ENCODE measurements at places on chromosomes 3 and 15.

DNA sequence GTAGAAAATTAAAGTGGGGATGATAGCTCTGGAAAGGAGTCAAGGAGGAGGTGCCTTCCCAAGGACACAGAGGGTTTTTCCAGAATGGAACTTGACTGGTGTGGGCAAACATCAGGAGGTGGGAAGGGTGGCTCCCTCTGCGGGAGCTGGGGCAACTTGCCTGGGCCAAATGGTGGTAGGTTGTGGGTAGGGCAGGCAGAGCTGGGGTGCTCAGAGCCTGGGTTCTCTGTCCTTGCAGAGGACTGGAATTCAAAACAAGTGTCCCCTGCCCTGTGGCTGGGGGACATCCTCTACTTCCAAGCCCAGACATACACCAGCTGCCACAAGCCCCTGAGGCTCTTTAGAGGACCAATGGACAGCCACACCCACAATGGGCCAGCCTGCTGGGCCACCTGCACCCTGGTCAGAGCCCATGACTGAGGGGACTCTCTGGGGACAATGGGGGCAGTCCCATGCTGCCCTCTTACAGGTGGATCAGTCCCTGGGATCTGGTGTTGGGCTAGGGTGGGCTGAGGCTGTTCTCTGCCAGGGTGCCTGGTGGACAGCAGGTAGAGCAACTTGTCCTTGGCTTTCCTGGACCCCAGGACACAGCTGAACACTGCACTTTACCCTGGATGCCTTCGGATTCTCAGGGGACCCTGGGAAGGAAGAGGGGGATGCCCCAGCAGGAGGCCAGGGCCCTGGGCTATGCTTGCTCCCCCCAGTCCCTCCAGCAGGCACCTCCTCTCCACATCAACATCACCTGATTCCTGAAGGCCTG lies 38.6 kb upstream of the CSPG4 start:
- no peak for DNase-seq

- DNase-seq: no peak
Measured at GRCh38 chr3:123993818-123994217, 1.9 kb upstream of the ROPN1 start.

- DNase-seq: no peak
Measured at GRCh38 chr15:36110659-36110993, 468.8 kb upstream of the CDIN1 start.

DNA sequence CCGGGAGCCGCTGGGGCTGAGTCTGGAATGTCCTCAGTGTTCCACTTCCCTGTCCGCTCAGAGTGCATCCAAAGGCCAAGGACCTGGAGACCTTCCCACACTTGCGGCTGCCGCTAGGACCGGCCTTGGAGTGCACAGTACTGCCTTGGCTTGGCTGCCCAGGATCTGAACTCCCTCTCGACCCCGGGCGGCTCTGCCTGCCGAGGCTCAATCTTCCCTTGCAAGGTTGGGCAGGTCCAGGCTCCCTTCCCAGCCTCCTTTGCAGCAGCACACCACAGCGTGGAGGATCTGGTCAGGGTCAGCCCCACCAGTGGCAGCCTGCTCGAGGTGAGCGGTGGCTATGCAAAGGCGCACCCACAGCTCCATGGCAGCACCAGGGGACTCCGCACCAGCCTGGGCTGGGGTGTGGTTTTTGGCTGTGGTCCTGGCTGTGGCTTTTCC lies 69.2 kb downstream of the PLXNA1 start:
- DNase-seq: no peak

- DNase-seq: no peak
Measured at GRCh38 chr3:37271611-37272010, 97.2 kb upstream of the LRRFIP2 start.
